CD8-positive, alpha-beta memory T cell (primary cell): ENCODE measurements at places on chromosomes 12 and 14. TPM values are rescaled to one million over a fixed set of nuclear protein-coding genes. Genes with fewer than 3 reads are reported as not detected.
A peak's percentile ranks its signal among the peaks of the same experiment; 100 is the strongest.

The KRT1 gene
- polyA plus RNA-seq = 3.4 TPM

The CACNA1C gene
- polyA plus RNA-seq = 0.10 TPM

The SRSF5 gene
- 1,226 TPM for polyA plus RNA-seq

The IL22 gene
- polyA plus RNA-seq = not detected

The MYBPC1 gene
- polyA plus RNA-seq = not detected

The FAM222A gene
- 0.32 TPM for polyA plus RNA-seq

The FIGNL2 gene
- 0.12 TPM for polyA plus RNA-seq

The STXBP6 gene
- polyA plus RNA-seq = not detected

The CELA1 gene
- 0.71 TPM for polyA plus RNA-seq

The OR4K5 gene
- polyA plus RNA-seq = not detected

The NYNRIN gene
- not detected for polyA plus RNA-seq

The ASCL1 gene
- polyA plus RNA-seq = not detected

The ARMH4 gene
- 1.2 TPM for polyA plus RNA-seq

The LYZ gene
- not detected for polyA plus RNA-seq

The NUAK1 gene
- 0.16 TPM for polyA plus RNA-seq

The RPGRIP1 gene
- not detected for polyA plus RNA-seq

DNA sequence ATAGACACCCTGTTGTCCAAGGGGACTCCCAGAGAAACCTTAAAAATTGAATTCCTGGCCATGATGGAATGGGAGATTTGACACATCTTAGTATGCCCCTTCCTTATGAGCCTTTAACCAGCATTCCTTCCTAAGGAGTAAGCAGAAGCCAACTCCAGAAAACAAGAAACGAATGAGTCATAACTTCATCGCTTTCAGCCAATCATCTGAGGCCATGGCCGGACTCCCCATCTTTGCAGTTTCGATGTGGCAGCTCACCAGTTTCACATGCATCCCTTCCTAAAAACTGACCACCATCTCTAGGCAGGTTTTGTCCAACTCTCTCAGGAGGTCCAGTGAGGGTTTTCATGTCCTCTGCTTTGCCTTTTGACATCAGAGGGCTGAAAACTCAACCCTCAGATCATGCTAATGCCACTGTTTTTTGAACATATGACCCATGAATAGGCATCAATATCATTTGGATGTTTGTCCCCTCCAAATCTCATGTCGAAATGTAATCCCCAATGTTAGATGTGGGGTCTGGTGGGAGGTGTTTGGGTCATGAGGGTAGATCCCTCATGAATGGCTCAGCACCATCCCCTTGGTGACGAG lies 19.9 kb downstream of the DAAM1 start:
- no peak for DNase-seq

DNA sequence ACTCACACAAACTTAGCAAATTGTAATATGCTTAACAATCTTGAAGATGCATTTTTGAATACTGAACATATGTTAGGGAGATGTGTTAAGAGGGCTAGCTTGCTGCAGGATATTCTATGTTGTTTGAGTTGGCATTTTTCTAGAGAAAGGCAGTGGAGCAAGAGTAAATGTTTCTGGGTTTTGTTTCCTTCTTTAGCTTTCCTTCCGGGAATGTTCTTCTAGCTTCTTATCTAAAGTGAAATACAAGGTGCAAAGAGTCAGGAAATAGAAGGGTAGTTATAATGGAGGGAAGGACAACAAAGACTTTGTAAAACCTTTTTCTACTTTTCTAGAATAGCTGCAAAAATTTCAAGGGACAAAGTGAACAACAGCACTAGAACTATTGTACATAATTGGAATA lies 77.6 kb upstream of the KCNH3 start:
- no peak for DNase-seq

DNA sequence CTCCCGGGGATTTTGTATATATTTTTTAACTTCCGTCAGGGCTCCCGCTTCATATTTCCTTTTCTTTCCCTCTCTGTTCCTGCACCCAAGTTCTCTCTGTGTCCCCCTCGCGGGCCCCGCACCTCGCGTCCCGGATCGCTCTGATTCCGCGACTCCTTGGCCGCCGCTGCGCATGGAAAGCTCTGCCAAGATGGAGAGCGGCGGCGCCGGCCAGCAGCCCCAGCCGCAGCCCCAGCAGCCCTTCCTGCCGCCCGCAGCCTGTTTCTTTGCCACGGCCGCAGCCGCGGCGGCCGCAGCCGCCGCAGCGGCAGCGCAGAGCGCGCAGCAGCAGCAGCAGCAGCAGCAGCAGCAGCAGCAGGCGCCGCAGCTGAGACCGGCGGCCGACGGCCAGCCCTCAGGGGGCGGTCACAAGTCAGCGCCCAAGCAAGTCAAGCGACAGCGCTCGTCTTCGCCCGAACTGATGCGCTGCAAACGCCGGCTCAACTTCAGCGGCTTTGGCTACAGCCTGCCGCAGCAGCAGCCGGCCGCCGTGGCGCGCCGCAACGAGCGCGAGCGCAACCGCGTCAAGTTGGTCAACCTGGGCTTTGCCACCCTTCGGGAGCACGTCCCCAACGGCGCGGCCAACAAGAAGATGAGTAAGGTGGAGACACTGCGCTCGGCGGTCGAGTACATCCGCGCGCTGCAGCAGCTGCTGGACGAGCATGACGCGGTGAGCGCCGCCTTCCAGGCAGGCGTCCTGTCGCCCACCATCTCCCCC lies 777 bp downstream of the ASCL1 start:
- DNase-seq = no peak

DNA sequence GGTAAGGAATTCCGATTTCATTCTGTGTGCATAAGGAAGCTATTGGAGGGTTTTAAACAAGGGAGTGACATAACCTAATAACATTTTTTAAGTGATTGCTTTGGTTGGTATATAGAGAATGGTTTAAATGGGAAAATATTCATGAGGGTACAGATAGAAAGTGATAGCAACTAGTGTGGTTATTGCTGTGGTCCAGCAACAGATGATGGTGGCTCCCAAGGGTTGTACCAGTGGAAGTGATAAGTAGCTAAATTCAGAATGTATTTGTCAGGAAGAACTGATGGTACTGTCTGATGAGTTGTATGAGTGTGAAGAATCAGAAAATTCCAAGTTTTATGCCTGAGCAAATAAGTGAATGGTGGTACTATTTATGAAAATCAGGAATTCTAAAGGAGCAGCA lies 2.6 kb upstream of the CNOT2 start:
- DNase-seq = peak; percentile 8

DNA sequence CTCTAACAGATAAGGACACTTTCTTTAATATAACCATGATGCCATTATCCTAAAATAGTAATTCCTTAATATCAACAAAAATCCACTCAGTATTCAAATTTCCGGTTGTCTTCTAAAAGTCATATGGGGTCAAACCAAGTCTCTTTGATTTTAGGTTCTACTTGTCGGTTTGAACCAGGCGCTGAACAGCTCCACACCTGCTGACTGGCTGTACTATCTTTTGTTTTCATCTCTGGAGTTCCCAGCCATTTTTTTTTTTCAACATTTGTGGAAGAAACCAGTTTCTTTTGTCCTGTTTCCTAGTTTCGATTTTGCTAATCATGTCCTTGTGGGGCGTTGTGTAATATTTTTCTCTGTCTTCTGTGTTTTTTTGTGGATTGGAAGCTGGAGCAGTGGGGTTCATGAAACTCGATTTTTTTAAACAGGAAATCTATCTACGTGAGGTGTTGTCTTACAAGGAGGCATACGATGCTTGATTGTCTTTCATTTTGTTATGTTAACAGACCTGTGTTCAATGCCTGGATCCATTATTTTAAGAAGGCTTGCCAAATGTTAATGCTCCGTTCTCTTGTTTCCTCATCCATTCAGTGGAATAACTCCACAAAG lies 50.2 kb downstream of the FZD10 start:
- no peak for DNase-seq

GRCh38 chr12:101881228-101881627 lies 3.8 kb downstream of the DRAM1 start:
- no peak for DNase-seq

- DNase-seq = no peak
Observed at GRCh38 chr12:111785651-111786050, 18.9 kb downstream of the ALDH2 start.

DNA sequence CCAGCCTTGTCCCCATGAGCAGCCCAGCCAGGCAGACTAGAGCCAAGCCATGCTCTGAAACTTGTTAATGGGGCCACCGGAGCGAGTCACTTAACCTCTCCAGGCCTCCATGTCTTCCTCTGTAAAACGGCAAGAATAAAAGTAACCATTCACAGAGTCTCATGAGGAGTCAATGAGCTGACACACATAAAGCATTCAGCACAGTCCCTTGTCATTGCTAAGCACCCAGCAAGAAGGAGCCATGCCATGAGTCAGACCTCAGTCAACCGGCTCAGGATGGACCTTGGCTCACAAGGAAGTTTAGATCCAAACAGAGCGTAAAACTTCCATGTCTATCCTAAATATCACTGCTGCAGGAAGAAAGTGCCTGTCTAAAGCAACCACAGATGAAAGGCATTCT lies 10.6 kb downstream of the FICD start:
- DNase-seq = no peak

- DNase-seq = peak; percentile 30
Observed at GRCh38 chr12:34388636-34389377, 366.5 kb downstream of the ALG10 start.

GRCh38 chr12:109295764-109296425 lies 13.2 kb downstream of the FOXN4 start:
- no peak for DNase-seq

- no peak for DNase-seq
Observed at GRCh38 chr12:48197549-48197970, 5.5 kb downstream of the OR10AD1 start.

GRCh38 chr12:23670684-23671083 lies 278.8 kb downstream of the SOX5 start:
- no peak for DNase-seq

- DNase-seq = no peak
Observed at GRCh38 chr12:100453951-100454350, 19.7 kb upstream of the NR1H4 start.

GRCh38 chr12:56998981-56999380 lies 7.4 kb downstream of the ZBTB39 start:
- no peak for DNase-seq

DNA sequence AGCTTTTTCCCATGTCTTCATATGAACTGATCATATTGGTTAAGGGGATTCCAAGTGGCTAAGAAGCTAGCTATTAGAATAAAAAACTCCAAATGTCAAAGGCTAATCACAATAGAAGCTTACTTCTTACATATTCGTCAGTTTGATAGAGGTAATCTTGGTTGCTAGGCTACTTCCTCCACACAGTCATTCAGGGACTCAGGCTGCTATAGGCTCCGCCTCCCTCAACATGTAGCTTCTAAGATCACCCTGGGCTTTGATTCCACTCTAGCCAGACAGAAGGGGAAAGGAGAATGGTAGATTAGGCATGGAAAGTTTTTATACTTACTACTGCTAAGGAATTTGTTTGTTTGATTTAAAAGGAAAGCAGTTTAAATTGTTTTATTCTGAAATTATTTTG lies 207.9 kb downstream of the EFCAB11 start:
- no peak for DNase-seq

- DNase-seq = no peak
Observed at GRCh38 chr12:111643427-111643826, 42.3 kb downstream of the BRAP start.

DNA sequence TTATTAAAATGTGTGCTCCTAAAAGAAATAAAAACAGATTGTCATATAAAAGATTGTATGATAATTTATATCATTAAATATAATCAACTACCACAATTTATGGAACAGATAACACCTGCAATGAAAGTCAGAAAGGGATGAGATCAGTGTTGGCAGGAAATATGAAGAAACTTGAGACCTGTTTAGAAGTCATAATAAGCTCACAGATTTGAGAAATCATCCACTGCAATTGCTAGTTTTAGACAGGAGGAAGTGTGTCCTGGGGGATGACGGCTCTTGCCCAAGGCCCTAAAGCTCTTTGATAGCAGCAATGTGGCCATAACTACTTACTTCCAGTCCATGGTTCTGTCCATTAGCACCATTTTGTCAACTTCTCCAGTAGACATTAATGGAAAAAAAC lies 122.8 kb upstream of the SOX5 start:
- no peak for DNase-seq

- DNase-seq = no peak
Observed at GRCh38 chr12:131589221-131589897, 121.5 kb upstream of the SFSWAP start.

GRCh38 chr12:42588524-42589464 lies 752 bp downstream of the PRICKLE1 start:
- no peak for DNase-seq

DNA sequence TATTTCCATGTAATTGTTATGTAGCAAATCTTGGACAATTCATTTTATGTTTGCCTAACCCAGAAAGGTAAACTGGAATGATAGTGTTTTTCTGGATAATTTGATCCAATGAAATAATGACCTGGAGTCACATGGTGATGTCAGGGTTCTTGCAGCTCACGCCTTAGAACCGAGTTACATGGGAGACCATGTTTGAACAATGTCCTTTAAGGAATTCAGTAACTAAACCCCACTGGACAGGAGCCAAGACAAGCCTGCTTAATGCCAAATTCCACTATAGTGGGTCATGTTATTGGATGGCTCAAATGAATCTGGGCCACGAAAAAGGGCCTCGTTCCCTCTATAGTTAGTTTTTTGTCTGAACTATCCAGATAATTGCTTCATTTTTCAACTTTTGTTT lies 255.8 kb upstream of the HMGA2 start:
- no peak for DNase-seq

GRCh38 chr12:89862511-89863445 lies 154.1 kb upstream of the ATP2B1 start:
- DNase-seq = peak; percentile 63

DNA sequence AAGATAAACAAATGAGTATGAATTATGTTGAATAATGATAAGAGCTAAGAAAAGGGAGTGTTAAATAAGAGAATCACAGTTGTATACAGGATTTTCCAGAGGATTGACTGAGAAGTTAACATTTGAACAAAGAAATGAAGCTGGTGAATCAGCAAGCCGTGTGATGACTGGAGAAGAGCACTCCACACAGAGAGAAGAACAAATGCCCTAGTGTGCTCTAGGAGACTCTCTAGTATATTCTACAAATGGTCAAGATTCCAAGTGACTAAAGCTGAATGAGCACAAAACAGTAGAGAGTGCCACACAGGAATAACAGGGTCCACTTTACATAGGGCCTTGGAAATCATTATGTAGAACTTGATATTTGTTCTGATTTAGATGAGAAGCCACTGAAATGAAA lies 587.1 kb upstream of the ATXN7L3B start:
- no peak for DNase-seq

DNA sequence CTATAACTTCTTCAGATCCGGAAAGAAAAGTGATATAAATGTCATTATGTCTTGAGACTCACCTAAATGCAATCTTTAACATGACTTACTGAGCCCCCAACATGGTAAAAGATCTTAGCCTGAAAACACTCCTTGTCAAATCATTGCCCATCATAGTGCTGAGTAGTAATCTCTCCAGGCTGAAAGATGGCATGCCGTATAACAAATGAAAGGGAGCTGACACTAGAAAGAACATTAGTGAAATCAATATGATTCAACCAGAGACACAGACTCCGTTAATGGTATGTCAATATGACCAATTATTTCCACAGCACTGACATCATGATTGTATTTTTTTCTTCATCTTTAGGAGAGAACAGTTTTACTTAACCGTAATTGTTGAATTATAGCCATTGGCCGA lies 54.4 kb downstream of the BICD1 start:
- DNase-seq = no peak

- no peak for DNase-seq
Observed at GRCh38 chr12:32603071-32603470, 76.0 kb upstream of the DNM1L start.
